ENCODE measurements at places on chromosomes 6 and 20.
A peak's percentile ranks its signal among the peaks of the same experiment; 100 is the strongest.

DNA sequence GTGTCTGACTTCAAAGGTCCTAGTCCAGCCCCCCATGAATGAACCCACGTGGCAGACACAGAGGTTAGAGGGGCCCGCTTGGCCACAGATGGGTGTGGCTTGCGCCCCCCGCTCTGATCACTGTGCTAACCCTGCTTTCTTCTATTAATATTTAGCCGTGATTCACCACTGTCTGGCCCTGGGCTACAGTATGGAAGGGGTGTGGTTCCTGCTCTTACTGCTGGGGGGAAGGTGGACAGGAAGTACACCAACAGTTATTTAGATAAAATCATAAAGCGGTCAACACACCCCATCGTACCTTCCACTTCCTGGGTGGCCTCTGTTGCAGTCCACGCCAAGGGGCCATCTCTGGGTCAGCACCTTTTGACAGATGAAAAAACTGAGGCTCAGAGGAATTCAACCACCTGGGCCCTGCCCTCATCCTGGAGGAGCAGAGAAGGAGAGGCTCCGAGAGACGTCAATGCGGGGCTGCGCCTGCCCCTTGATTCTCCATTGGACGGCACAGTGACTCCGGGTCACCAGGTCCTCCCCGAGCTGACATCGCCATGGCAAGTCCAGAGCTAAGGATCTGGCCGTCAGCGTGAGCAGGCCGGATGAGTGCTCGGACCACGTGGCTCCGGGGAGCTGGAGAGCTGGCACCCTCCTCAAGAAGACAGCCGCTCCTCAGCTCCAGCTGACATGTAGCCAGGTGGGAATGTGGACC, 206.3 kb downstream of the PREX1 start:
- no peak for DNase-seq

- DNase-seq: no peak
These were observed 54.0 kb downstream of the PSMG4 start for GRCh38 chr6:3312604-3313231.

- DNase-seq: no peak
These were observed 25.1 kb upstream of the SLC17A3 start for GRCh38 chr6:25899123-25899522.

GRCh38 chr6:155327326-155328073, 13.2 kb upstream of the TFB1M start:
- DNase-seq: peak; percentile 21

GRCh38 chr6:3811191-3811590, 38.0 kb upstream of the FAM50B start:
- DNase-seq: no peak

- DNase-seq: no peak
These were observed 45.2 kb downstream of the THEMIS start for GRCh38 chr6:127855542-127856159.

GRCh38 chr6:135531954-135532490, 34.5 kb upstream of the AHI1 start:
- DNase-seq: no peak

- no peak for DNase-seq
These were observed 6.9 kb upstream of the SYNDIG1 start for GRCh38 chr20:24462460-24463010.

GRCh38 chr6:106872049-106872448, 102.5 kb downstream of the CD24 start:
- DNase-seq: no peak

- DNase-seq: no peak
These were observed 1199.8 kb upstream of the GJE1 start for GRCh38 chr6:140932909-140933308.

GRCh38 chr6:6386010-6386409, 65.5 kb upstream of the F13A1 start:
- DNase-seq: no peak

DNA sequence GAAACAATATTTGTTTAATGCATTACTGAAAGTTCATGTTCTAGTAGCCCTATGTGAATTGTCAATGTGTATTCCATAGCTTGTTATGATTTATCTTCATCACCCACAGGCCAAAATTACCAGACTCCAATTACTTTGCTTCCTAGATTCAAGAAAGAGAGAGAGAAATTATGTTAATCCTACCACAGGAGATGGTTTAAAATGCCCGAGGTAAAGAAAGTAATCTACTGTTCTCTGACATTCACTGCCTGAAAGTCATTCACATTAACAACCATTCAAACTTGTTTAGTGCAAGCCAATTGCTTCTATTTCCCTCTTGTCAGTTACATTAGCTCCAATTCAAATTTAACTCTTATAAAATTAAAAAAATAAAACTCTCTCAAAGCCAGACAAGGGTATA, 260.4 kb upstream of the THEMIS start:
- no peak for DNase-seq

- no peak for DNase-seq
These were observed 153.0 kb upstream of the PTPN1 start for GRCh38 chr20:50356962-50357782.

GRCh38 chr6:17281497-17282481, 628 bp downstream of the RBM24 start:
- no peak for DNase-seq

- DNase-seq: no peak
These were observed 170.7 kb downstream of the THBS2 start for GRCh38 chr6:169082817-169083507.

GRCh38 chr6:81515562-81516453, 236.7 kb downstream of the TENT5A start:
- DNase-seq: no peak

DNA sequence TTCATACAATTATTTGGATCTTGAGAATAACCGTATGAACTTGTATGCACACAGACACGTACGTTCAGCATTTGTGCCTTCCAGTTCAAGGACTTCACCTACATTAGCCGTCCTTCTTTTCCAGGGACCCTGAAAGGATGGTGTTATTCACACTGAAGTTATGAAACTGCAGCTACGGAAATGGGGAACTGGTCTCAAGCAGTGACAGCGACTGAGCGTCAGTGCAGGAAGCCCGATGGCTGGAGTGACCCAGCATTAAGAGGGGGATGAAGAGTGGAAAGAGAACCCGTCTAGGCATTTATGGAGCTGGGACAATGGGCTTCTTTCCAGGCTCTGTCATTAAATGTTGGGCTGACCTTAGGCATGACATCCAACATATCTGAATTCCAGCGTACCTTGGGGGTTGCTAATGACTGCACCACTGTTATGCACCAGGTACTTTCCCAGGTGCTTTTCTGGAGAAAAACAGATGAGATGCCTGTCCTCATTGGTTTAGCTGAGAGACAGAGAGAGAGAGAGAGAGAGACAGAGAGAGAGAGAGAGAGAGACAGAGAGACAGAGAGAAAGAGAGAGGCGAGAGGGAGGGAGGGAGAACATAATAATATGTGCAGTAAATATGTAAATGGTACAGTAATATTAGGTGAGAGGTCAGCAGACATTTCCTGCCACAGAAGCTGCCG, 204.7 kb upstream of the EXOC2 start:
- no peak for DNase-seq

DNA sequence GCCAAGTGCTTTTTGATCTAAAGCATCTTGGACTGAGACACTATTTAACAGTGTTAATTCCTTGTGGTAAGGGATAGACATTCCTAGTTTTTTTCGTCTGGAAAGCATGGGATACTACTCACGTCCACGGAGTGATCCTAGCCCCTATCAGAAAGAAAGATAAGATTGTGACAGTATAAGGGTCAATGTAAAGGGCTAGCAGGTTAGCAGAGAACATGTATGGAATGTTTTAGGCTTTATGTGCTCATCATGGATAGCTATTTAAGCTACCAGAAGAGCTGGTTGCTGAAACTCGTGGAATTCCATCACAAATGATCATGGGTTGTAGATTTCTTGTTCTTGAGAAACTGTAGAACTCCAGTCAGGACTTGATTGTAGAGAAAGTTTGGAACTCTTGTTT, 32.1 kb downstream of the CYB5R4 start:
- DNase-seq: no peak

GRCh38 chr6:13296536-13296997, 31.8 kb downstream of the TBC1D7 start:
- DNase-seq: no peak

DNA sequence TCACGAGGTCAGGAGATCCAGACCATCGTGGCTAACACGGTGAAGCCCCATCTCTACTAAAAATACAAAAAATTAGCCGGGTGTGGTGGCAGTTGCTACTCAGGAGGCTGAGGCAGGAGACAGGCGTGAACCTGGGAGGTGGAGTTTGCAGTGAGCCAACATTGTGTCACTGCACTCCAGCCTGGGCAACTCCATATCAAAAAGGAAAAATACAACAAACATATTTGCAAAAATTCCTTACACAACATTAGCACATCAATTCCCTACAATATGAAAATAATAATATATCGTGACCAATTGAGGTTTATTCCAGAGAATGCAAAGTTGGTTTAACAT, 38.8 kb upstream of the PLEKHG1 start:
- no peak for DNase-seq

DNA sequence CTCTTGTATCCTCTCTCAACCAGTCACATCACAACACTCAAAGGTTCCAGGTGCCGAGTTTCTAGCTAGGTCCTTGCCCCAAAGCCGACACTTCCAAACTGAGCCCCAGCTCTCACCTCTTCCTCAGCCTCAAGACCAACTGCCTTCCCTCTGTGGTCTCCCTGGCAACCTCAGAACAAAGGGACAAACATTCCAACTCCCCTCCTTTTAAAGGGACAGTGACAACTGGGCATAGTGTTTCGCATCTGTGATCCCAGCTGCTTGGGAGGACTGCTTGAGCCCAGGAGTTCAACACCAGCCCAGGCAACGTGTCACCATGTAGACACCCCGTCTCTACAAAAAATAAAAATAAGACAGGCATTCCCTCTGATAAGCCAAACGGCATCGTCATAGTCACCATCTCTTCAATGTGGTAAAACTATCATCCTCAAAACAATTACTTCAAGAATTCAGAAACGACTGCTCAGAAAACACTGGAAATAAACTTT, 11.3 kb downstream of the DIDO1 start:
- DNase-seq: no peak

DNA sequence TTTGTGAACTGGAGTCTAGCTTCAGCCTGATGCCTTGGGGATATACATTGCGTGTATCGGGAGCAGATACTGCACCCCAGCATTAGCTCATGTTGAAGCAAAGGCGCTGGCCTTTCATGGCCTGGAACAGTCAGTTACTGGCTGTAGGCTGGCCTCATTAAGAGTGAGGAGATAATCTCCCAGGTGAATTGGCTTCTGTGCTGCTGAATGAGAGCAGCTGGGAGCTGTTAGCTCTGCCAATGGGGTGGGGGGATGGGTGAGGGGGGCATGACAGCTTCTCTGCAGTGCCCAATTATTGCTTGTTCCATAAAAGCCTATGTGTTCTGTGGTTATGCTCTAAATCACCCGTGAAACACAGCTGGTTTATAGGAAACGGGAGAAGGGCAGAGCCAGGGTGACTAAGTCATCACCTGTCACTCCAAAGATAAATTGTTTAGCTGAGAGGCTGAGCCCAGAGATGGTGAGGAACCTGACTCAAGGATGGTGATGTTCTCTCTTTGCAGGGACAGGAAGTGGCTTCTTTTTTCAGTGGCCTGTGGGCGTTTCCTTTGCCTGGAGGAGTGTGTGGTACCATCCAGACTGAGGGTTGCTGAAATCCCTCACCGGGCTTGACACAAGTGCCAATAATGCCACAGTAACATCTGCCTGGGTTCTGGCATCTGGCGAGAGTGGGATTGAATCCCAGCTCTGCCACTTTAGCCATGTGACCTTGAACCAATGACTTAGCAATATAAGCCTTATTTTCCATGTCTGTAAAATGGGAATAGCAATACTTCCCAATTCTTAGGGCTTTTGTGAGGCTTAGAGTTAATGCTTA, 170.8 kb downstream of the BCAS1 start:
- DNase-seq: peak; percentile 80

GRCh38 chr20:54100563-54100962, 30.2 kb upstream of the BCAS1 start:
- DNase-seq: no peak

- no peak for DNase-seq
These were observed 105.7 kb downstream of the SLC16A10 start for GRCh38 chr6:111192911-111193555.

DNA sequence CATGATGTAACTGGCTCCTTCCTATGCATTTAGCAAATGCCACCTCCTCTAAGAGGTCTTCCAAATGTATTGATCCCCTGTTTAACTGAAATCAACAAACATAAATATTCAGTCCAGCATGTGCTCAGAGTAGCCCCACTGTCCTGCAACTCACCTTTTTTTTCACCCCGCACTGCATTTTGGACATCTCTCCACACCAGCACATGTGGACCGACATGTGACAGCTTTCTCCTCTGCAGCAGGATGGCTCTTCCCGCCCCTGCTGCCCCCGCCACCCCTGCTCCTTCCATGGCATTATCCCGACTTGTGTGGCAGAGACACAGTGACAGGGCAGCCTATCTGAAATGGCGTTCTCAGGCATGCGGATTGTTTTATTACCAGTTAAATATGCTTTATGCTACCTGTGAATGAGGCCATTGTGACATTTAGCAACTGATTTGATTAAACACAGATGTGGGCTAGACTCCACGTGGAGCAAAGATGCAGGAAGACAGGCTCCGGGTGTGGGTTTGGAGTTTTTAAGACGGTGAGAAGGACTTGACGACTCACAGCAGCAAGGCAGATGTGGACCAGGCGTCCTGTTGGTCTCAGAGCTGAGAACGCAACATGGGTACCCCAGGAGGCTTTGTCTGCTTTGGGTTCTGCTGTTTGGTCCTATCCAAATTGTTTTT, 161.2 kb downstream of the EYA2 start:
- DNase-seq: no peak

GRCh38 chr6:111782192-111782809, 91.0 kb downstream of the FYN start:
- no peak for DNase-seq

- DNase-seq: no peak
These were observed 23.9 kb downstream of the GNAS start for GRCh38 chr20:58876437-58876836.

DNA sequence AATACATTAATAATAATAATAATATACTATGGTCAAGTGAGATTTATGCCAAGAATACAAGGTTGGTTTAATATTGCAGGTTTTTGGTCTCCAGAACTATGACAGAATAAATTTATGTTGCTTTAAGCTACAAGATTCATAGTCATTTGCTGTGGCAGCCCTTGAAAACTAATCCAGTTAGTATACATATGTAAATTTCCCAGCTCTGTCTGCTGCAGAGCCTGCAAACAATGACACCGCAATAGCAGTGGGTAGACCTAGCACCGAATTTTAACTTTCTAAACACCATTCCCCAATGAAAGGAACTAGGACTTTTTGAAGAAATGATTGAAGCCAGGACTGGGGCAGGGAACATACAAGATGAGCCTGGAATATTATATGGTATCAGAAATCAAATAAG, 647.7 kb upstream of the NRSN1 start:
- no peak for DNase-seq

DNA sequence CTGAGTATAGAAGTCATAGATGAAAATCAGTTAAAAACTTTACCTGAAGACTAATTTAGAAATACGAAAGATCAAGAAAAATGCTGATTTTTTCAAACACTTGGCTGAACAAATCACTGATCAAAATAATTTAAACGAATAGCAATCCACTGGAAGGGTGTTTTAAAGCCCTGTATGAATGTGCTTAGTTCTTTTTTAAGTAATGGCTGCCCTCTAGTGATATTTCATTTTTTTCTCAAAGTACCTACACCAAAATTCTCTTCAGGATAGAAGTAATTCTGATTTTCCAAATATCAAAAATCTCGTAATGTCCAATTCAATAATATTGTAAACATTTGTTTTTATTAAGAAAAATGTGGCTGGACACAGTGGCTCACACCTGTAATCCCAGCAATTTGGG, 32.5 kb downstream of the AKAP7 start:
- no peak for DNase-seq

GRCh38 chr6:125968493-125968892, 11.9 kb downstream of the HINT3 start:
- DNase-seq: no peak
